ENCODE measurements at places on chromosomes 5 and 9.

DNA sequence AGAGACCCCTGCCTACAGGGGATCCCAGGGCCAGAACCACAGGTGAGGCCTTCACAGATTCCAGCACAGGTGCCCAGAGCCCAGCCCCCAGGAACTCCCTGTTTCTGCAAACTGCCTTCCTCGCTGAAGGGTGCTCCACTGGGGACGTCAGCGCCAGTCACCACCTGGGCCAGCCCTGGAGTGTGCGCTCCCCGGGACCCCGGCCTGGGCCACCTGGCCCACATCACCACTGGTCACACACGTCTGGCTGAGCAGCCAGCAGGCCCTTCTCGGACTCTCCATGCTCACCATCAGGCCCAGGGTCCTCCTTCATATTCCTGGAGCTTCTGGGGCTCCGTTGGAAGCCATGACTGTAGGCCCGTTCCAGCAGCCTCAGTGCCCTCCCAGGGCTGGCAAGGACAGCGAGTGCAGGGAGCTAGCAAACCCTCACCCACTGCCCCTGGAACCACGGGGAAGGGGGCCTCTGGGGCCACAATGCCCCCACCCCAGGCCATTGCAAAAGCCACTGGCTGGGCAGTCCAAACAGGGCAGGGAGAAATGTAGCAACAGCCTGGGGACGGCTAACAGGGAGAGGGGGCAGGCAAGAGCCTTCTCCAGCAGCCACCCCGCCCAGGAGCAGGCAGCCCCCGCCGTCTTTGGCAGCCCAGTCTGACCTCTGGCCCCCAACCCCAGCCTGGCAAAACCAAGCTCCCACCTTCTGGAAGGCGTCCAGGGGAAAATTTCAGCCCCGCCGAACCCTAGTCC is 1.3 kb downstream of the AGPAT2 start:
- no peak for DNase-seq

DNA sequence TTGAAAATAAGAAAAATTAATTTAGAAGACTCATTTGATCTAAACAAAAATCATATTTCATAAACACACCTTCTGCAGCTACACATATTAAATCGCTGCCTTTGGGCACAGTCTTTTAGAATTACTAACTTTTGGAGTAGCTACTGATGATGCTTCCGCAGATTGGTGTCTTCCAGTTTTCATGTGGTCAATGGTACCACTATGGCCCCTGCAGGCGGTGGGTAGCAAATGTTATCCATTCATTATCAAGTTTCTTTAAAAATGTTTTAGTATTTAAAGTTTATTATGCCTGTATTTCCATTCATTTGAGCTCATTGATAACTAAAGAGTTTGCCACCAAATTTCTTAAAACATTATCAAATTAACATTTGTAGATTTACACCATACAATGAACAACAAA is 122.9 kb upstream of the GRAMD2B start:
- DNase-seq: no peak

GRCh38 chr5:117411701-117412100 is 837.1 kb upstream of the SEMA6A start:
- no peak for DNase-seq

- no peak for DNase-seq
Measured at GRCh38 chr9:31573561-31573960, 810.9 kb upstream of the ACO1 start.

DNA sequence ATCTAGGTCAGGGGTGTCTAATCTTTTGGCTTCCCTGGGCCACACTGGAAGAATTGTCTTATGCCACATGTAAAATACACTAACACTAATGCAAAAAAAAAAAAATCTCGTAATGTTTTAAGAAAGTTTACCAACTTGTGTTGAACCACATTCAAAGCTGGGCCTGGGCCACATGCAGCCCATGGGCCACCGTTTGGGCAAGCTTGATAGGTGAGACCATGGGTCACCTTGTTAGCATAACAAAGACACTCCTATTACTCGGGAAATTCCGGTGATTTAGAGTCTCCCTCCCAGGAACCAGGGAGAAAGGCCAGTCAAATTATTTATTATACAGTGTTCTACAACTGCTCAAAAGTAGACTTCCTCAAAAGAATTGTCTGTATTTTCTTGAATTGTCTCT is 12.7 kb downstream of the RECK start:
- no peak for DNase-seq

- DNase-seq: no peak
Measured at GRCh38 chr5:151200913-151201595, 22.8 kb downstream of the CCDC69 start.

GRCh38 chr9:36149197-36149596 is 12.7 kb downstream of the GLIPR2 start:
- DNase-seq: no peak

GRCh38 chr5:33806738-33807442 is 84.9 kb downstream of the ADAMTS12 start:
- no peak for DNase-seq

GRCh38 chr9:1709347-1709746 is 305.8 kb upstream of the SMARCA2 start:
- DNase-seq: no peak

DNA sequence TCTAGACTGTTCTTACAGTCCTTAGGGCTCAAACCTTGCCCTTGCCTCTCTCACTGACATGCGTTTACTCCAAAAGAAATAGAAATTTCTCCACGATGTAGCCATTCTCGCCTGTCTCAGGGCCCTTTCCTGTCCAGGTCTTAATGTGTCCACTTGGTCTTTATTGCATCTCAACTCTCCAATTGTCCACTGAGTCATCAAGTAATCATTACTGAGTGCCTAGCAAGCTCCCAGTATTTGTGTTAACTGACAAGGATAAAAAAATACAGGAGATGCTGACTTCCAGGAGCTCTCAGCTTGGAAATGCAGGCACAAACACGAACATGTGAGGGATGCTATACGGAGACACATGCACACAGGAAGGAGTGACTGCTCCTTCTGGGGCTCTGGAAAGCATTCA is 147.3 kb downstream of the ARSB start:
- DNase-seq: no peak

- no peak for DNase-seq
Measured at GRCh38 chr5:142107036-142107735, 1.4 kb upstream of the NDFIP1 start.

DNA sequence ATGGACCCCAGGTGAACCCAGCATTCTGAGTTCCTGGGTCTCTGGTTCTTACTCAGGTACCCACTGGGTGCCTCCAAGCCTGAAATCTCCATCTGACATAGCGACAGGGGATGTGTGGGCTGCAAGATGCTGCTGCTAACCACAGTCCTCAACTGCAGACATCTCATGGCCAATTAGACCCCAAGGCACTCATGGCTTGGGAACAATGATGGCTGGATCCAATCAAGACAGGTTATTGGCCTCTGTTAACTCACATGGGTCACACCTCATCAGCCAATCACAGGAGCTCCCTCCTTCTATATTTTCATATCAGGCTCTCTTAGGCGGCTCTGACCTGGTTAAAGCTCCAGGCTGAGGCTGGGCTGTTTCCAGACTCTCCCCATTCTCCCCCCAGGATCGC is 57.0 kb downstream of the CXXC5 start:
- DNase-seq: no peak

DNA sequence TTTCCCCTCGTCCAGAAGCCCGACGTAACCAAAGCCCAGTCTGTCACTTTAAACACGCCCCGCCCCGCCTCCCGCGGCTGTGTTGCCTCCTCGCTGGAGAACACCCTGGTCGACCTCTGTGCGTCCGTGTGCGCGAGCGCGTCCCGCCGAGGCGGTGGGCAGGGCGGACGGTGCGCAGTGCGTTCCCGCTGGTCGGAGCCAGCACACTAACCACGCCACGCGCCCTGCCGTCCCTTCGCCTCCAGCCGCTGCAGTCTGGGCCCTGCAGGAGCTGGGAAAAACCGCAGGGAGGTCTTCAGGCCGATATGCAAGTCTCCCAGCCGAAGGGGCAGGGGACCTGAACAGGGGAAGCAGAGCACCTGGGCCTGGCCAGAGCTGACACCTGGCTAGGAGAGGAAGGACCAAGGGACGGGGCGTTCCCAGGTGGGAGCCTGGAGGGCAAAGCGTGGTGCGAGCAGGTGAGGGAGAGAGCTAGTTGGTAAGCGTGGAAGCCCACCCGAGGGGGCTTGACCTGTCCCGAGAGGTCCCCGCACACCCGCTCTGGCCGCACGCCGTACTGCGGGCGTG is 1.3 kb upstream of the PHPT1 start:
- DNase-seq: peak; percentile 9

DNA sequence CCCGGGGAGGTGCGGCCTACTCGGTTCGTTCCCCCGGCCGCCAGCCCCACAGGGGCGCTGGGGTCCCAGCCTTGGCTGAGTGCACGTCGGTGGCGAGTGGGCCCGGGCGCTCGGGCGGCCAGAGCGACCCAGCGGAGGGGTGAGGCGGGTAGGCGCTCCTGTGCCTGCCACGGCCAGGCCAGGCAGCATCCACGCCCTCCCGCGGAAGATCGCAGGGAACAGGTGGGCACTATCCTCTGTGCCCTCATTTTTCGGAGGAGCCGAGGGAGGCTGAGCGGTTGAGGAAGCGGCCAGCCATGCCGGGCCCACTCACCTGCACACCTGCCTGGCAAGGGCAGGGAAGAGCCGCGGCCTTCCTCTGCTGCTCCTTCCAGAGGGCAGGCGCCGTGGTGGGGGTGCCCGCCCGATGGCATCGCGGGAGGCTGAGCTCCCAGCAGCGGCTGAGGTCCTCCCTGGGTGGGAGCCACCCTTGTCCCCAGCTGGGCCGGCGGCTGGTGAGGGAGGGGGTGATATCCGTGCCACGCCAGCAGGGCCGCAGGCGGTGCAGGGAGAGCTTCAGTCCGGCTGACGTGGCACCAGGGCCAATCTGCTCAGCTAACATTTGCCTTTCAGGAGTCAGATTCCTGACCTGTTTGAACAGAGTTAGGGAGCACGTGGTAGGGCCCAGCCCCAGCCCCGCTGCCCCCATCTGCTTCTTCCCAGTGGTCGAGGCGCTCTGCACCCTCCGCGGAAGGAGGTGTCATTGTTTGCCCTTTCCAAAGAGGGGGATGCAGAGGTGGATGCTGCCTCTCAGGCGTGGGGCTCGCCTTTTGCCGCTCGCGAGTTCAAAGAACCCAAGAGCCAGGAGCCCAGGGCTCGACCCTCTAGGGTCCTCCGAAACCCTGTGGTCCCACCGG is 1.6 kb upstream of the SEC16A start:
- DNase-seq: no peak

DNA sequence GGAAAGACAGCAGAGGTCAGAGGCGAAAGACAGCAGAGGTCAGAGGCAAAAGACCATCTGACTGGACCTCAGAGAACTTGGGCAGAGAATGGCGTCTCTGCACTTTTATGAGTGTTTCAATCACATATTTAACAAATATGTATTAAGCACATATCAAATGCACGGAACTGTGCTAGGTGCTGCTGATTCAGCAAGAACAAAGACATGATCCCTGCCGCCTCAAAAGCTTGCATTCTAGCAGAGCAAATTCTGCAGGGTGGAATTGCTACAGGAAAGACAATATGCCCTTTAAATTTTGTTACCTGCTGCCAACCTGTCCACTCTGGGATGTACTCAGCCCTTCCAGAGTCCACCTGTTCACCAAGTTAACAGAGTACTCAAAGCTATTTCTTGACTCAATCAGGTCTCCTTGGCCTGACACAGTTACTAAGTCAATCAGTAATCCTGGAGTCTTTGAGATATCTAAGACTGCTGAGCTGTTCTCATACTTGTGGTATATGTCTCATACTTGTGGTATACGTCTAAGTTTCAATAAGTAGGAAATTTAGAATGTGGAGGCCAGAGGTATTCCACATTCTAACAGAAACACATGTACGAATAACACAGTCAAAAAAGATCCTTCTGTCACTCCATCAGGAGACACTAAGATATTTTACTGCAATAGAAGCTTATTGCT is 131.8 kb downstream of the GNAQ start:
- DNase-seq: peak; percentile 65

DNA sequence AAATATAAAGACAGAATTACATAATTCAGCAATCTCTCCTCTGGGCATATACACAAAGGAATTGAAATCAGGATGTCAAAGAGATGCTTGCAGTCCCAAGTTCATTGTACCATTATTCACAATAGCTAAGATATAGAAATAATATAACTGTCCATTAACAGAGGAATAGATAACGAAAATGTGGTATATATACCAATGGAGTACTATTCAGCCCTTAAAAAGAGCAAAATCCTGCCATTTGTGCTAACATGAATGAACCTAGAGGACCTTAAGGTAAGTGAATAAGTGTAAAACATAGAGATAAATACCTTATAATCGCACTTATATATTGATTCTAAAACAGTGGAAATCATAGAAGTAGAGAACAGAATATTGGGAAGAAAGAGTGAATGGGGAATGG is 7.0 kb downstream of the ST8SIA4 start:
- DNase-seq: no peak

DNA sequence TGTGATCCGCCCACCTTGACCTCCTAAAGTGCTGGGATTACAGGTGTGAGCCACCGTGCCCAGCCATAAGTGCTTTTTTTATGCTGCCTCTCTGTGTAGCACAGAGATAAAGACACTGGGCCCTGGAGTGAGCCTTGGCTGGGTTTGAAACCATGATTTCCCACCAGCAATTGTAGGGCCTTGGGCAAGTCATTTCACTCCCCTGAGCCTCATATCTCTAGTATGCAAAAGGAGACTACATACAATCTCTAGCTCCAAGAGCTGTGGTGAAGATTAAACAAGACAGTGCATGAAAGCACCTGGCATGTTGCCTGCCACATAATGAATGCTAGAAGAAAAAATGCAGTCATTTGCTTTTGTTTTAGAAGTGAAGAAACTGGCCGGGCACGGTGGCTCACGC is 3.9 kb downstream of the FABP6 start:
- no peak for DNase-seq

DNA sequence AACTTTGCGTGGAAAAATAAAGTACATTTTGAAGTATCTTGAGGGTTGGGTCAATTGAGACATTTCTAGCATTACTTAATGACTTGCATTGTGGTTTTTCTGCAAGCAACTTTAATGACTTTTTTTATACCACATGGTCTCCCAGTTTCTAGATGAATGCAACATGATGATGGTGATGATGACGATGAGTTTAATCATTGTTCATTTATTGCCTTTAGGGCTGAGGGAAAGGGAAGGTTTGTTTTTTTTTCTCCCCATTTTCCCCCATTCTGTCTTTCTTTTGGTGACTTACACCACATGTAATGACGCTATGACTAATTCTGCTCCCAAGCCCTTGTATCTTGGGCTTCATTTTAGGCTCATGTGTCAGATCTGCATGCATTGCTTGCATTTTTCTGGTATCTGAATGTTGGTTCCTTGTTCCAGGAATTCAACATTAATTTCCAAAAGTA is 57.7 kb upstream of the NXNL2 start:
- peak; percentile 99 for DNase-seq

DNA sequence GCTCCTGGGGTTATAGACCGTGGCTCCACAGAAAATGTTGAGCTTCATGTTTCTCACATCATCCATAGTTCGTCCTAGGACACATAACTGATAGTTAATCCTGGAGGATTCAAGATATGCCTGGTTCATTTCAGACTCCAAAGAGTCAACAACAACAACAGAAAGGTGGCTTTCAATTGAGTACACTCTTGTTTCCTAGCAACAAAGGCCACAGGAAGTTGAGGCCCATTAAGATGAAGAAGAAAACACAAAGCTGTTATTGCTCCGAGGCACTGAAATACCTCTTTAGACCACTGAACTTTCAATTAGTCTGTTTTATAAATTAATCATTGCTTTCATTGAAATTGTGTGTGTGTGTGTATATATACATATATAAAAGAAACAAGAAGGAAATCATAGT is 154.5 kb downstream of the YIPF5 start:
- no peak for DNase-seq

All from AG04449 (cell line).